ENCODE measurements at places on chromosomes 3 and 15.

DNA sequence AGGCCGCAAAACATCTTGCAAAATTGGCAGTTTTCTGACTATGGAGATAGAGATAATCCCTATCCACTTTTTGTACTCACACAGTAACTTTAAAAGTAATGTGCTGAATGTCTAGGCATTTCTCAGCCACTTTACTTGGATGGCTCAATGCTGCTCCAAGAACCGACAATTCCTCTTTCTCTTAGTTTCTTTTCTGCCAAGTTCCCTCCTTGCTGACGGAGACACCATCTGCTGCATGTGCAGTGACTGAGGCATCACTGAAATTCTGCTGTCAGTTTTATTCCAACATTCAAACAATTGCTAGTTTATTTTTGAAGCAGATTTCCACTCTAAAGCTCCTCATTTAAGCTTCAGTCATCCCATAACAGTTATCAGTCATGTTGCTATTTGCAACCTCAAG, 116.0 kb upstream of the RBMS3 start:
- DNase-seq = no peak

GRCh38 chr15:53247041-53247708, 457.0 kb upstream of the ONECUT1 start:
- no peak for DNase-seq

GRCh38 chr3:150636258-150636657, 33.1 kb downstream of the SELENOT start:
- DNase-seq = no peak

GRCh38 chr3:51403675-51404074, 12.6 kb downstream of the RBM15B start:
- DNase-seq = no peak

GRCh38 chr3:100087198-100087597, 27.1 kb downstream of the FILIP1L start:
- DNase-seq = no peak

- no peak for DNase-seq
Measured at GRCh38 chr3:44065311-44066094, 176.2 kb upstream of the TOPAZ1 start.

DNA sequence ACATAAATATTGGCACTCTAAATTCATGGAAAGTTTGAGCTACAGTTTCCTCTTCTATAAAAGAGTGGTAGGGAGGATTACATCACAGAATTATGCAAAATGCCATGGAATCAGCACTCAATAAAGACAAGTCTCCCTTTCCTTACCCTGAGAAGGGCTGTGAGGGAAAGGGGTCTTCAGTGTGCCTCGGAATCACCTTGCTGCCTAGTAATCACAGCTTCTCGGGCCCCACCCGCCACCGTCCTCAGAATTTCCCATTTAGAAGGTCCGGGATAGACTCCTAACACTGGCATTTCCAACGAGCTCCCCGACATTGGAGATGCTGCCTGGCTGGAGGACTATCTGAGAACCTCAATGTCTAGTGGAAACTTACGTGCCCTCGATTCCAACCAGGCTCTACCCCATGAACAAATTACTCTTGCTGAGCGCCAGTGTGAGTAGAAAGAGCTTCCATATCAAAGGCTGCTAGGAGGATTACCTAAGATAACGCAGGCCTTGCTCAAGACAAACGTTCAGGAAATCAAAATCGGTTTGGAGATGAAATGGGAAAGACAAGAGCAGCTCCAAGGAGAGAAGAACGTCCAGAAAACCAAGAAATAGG, 92.1 kb upstream of the CHD2 start:
- DNase-seq = no peak

GRCh38 chr3:32842531-32842931, 24.7 kb downstream of the TRIM71 start:
- DNase-seq = no peak

DNA sequence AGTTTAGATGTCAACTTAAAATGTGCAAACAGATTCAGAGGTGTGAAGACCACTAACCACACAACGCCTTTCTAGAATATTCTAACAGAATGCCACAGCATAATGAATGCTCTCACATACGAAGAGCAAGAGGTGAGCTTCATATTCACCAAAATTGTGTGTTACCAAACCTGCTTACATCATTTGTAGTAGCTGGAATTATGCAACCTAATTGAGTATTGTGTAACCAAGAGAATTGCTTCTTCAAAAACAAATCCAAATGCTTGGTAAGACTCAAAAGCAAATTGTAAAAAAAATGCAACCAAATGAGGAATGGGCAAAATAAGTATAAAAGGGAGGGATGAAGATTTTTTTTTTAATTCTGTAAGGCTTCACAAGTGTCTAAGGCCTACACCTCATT, 160.7 kb downstream of the TAFA4 start:
- DNase-seq = no peak

- DNase-seq = no peak
Measured at GRCh38 chr3:179969525-179969924, 67.2 kb downstream of the PEX5L start.

GRCh38 chr3:187783098-187783497, 37.8 kb upstream of the BCL6 start:
- no peak for DNase-seq

- DNase-seq = peak; percentile 9
Measured at GRCh38 chr3:116444115-116444747, 1.1 kb downstream of the LSAMP start.

GRCh38 chr3:123780656-123781055, 103.5 kb downstream of the MYLK start:
- no peak for DNase-seq

DNA sequence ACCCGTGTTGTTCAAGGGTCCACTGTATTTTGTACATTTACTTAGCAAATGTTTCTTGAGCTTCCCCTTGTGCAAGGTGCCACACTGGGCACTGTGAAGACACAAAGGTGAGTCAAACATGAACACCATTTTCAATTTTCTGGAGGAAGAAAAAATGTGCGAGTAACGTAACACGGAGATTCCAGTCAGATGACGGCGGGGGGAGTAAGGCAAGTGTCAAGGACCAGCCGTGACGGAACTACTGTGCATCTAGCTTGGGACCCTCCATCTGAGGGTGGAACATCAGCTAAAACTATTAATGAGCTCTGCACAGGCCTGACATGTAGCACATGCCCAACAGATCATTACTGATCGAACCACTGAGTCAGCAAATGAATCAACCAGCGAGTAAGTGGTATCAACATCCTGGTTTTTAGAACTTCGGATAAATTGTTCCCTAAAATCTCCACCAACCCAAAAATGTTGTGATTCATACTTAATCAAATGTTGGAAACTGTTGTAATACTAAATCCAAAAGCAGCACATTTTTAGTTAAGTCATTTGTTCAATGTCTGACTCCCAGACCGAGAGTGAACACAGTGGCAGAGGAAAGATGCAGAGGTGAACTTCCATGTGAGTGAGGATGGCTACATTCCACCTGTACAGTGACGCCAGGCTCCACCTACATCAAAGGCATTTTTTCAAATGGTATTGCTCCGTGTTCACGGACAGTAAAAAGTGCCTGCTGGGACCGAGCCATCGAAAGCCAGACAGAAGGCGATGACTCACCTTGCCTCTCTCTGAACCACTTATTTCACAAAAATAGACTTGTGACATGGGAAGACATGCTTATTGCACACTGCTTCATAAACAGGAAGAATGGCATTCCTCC, 172.2 kb downstream of the ATP10A start:
- DNase-seq = no peak

GRCh38 chr3:136949708-136950107, 8.1 kb upstream of the IL20RB start:
- no peak for DNase-seq

DNA sequence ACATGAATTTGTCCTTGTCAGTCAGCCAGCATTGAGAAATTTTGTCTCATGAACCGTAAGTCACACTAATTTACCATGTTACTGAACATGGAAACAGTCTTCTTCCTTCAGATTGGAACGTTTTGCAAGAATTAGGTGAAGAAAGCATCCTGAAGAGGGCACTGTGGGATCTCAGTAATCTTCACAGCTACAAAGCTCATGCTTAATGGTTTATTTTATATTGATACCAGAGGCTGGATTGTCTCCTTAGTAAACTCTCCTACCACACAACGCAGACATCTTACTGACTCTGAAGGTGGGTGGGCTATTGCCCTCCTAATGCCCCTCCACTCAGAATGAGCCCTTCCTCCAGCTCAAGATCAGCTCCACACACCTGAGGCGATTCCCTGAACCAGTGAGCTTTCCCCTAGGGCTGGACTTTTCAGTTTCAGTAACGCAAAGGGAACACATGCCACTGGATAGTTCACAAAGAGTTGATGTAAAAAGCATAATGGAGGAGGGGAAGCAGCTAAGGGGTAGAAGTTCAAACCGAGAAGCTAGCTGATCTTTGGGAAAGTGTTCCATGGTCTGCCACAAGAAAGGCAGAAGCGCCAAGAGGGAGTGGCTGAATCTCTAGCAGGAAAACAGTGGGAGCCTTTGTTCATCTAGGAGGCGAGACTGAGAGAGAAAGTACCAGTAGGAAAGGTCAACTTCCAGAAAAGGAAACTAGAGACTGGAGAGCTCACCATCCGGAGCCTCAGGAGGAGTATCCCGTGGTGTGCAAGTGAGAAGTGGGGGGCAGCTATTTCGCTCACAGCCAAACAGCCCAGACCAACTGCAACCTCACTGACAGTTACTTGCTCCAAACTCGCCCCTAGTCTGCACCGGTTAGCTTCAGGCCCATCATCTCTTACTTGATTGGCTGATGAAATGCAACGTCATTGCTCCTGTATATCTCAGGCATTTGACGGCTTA, at the start of gene SLC9C1:
TSS of gene SLC9C1 (minus strand) at position 849 of the 954 bp plus-strand sequence. CDS start 7,425 bp downstream, outside the sequence.
- peak; percentile 77 for DNase-seq

- DNase-seq = no peak
Measured at GRCh38 chr15:90654233-90655136, 62.7 kb upstream of the BLM start.

- no peak for DNase-seq
Measured at GRCh38 chr3:13064964-13065363, 8.3 kb downstream of the IQSEC1 start.

DNA sequence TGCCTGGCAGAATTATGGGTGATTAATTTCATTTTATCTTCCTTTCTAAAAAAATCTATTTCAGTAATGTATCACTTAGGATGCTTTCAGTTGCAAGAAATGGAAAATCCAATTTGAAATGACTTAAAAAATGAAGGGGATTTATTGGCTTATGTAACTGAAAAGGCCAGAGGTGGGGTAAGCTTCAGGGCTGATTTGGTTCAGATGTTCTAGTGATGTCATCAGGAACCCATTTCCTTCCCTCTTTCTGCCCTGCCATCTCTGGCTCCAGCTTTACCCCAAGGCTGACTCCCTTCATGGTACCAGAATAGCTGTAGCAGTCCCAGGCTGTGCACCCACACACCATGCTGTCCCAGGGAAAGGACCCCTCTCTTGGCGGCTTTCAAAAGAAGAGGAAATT, 18.5 kb upstream of the REC114 start:
- DNase-seq = no peak

DNA sequence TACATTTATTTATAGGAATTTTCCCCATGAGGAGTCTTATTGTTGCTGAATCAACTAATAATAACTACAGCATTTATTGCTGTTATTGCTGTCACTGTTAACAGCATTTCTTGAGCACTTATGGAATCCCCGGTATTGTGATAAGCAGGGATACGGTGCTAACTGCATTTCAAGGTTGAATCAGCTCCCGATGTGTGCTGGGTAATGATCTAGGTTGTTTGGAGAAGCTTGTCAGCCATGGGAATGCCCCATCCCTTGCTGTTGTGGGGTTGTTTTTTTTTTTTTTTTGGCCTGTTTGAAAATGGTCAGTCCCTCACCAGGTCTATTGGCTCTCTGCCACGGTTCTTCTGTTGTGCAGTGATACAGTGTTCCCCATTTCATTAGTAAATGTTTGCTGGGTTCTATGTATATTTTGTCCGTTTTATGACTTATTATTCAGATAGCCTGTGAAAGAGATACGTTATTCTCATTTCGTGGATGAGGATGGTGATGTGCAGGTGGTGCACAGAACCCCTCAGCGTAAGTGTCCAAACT, 48.5 kb downstream of the MED12L start:
- no peak for DNase-seq

GRCh38 chr15:24945711-24946110, 9.1 kb upstream of the SNRPN start:
- DNase-seq = no peak

DNA sequence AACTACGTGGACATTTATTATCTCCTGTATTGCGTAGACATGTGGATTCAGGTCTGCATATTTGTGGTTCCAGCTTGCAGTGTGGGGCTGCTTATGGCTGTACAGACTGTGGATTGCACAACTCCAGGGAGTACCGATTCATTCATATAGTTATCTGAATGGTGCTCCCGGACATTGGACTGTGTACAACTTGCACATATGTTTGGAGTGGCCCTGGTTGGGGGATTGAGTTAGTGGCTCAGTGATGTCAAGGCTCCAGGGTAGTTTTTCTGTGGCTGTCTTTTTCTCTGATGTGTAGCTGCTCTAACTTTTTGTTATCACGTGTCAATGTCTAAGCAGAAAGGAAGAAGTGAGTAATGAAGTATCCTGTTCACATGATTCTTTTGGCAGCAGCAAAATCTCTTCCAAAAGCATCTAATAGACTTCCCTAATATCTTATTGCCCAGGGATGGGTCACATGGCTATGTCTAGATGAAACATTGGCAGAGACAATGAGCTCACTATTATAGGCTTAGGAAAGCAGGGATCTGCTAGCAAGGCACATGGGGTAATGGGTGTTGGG, 15.8 kb downstream of the ST3GAL6 start:
- peak; percentile 49 for DNase-seq

GRCh38 chr3:135140591-135140990, 345.5 kb downstream of the EPHB1 start:
- no peak for DNase-seq

GRCh38 chr3:30602946-30603345, 3.5 kb upstream of the TGFBR2 start:
- DNase-seq = no peak

GRCh38 chr15:51828621-51829375, 655 bp upstream of the TMOD3 start:
- DNase-seq = no peak

- no peak for DNase-seq
Measured at GRCh38 chr3:98151241-98151640, 4.0 kb downstream of the OR5H14 start.

GRCh38 chr15:90869601-90870353, 1.4 kb downstream of the FURIN start:
- DNase-seq = no peak

DNA sequence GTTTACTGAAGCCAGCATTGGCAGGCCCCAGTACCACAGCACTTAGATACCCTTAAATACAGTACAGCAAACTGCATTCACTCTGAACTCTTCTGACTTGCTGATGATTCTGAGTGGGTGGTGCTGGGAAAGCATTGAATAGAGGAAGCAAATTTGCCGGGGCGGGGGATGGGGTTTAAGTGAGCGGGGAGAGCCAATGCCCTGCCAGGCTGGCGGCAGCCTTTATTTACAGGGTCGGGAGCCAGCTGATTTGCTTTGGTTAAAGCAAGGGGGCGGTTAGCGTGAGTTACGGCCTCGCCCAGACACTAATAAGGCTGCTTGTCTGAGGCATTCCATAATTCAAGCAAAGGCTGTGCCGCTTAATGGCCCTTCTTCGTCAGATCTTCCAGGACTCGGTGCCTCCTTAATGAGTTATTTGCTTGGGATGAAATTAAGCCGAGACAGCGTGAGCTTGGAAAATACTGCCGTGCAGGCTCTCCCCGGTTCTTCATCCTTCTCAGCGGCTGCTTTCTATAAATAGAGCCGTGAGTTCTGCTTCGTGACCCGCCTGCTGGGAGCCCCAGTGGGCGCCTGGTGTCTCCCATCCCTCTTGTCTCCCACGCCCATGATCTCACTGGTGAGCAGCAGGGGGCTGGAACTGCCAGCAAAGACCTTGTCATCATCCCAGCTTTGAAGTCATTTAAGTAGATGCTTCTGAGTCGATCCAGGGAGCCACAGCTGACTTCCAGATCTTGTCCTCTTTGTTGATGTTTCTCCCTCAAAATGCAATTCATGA, 25.8 kb downstream of the SPSB4 start:
- DNase-seq = no peak
